ENCODE measurements at places on chromosomes 12 and 14.

DNA sequence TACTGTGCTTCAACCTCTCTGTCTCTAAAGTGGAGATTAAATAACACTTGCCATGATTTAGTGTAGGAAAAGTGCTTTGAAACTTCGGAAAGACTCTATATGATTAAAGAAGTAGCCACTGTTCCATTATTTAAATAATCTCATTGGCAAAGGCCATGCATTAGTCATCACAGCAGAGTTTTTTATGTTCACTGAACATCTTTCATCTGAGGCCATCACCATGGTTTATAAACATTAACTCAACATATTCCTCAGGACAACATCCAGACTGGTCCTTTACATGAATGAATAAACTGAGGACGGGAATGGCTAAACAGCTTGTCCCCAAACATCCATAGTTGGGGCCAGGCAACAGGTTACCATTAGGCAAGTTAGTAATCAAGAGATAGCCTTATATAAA lies 124.6 kb upstream of the FRMD6 start:
- no peak for DNase-seq

DNA sequence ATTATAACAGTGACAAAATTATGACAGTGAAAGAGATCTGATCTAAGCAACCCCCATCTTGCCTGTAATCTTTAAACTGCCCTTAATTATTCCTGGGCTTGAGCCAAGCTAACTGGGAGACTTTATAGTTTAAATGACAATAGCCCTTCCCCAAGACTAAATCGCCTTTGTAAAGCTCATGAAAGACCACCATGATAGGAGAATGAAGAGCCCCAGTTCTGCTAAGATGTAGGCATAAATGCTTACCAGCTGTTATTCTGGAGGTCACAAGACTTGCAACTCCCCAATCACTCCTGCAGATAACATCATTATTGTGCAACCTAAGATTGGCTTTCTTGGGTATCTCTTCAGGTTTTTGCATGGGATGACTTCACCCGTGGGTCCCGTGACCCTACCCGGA lies 599.7 kb downstream of the KCNH5 start:
- DNase-seq, result no peak

DNA sequence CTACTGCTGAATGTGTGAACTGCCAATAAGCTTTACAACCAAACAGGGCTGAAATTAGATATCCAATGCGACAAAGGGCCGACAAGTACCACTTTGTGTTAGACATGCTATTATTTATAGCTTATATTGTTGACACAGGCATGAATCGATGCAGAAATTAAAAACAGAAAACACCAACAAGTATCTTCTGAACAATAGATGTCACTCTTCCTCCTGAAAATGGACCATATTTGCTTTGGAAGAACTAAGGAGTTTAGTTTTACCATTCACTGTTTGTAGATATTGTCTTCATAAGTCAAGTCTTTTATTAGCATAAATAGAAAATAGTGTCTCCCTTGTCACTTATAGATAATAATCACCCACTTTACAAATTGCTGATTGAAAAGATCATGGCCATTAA lies 86.5 kb downstream of the LRIG3 start:
- DNase-seq, result no peak

GRCh38 chr12:49907352-49907751 lies 3.7 kb upstream of the FAIM2 start:
- DNase-seq, result no peak

DNA sequence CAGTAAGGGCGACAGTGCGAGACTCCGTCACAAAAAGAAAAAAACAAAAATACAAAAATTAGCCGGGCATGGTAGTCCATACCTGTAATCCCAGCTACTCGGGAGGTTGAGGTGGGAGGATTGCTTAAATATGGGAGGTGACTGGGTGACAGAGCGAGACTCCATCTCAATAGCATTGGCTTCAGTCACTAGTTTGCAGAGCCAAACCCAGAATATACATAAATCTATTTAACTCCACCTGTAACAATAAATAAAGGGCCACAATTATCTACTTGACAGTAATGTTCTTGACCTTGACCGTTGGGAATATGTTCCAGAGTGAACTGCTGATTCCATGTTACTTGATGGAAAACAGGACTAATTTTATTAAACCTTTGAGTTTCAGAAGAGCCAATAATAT lies 198.9 kb upstream of the MDGA2 start:
- no peak for DNase-seq

DNA sequence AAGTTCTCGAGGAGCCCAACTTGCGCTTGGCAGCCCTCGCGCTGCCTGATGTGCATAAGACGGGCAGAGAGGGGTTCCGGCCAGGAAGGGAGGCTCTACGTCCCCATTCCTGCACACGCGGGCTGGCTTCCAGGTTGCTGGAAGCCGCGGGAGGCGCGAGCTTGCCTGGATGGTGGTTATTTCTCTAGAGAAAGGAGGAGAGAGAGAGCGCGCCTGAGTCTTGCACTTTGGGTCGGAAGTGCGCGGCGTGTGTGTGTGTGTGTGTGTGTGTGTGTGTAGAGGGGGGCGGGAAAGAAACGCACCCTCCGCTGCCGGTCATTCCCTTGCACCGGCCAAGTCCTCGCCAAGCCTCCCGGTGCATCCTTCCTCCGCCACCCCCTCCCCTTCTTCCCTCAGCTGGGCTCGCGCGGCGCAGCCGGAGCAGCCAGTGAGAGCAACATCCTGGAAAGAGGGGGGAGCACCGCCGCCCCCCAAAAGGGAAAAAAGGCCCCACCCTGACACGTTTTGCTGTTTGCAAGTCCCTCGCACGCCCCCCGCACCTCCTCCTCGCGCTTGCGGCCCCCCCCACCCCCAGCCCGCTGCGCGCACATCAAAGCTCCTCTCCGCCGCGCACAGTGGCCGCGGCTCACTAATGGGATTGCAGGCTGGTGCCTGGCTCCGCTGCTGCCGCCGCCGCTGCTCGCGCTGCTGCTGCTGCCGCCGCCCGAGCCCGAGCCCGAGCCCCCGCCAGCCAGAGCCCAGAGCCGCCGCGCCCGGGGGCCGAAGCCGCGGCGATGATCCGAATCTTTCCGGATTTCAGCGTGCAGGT lies 4.4 kb upstream of the NPAS3 start:
- DNase-seq, result no peak
